Mesenteric fat pad (tissue), 1 donor: ENCODE measurements at places on chromosomes 3 and 15. TPM values are rescaled to one million over a fixed set of nuclear protein-coding genes. Genes with fewer than 3 reads are reported as not detected.

The KNG1 gene
- not detected for total RNA-seq

The CBLB gene
- 97.9 TPM for total RNA-seq

The FAM107A gene
- 39.2 TPM for total RNA-seq

- DNase-seq = no peak
Observed at GRCh38 chr3:27591312-27592210, 107.4 kb upstream of the SLC4A7 start.

DNA sequence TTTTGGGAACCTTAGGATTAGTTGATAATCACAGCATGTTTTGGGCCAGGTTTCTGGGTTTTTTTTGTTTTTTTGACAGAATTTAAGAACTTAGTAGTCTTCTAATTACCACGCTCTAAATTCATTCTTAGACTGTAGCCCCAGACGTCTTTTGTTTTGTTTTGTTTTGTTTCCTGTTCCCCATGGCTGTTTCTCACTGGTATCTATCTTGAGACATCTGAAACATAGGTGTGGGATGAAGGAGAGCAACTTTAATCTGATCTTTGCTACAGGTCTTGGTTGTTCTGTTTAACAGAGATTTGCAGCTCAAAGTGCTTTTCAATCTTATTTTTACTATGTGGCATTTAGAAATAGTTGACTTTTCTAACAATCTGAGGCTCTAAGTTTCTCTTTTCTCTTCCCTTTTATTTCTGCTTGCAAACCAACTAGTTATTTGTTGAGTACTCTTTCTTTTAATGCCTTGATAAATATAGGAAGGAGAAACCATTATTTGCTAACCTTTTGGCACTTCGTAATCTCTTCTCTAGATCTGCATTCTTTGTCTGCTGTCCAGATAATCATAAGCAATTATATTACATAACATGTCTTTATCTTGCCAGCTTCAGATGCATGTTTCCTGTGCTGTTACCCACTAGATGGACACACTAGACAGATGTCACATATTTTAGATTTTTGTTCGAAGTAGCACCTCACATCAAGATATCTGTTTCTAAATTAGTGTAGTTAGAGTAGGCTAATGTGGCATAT lies 40.9 kb downstream of the FBXL2 start:
- DNase-seq = no peak

DNA sequence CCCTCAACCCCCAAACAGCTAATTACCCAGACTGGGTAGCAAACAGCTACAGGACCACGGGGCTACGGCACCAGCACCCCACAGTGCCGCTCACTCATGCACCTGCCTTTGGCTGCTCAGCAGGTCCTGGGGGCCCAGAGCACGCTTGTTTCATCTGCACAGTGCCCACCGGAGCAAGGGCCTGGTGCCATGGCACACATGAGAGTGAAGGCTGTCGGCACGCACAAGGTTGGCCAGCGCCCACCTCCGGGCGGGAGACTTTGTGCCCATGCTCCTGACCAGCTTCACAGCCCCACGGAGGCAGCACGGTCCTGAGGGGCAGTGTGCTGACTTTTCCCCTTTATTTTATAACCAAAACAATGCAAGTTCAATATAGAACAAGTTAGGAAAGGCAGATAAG lies 135.9 kb upstream of the NSMCE3 start:
- DNase-seq = no peak

GRCh38 chr3:143002083-143002712 lies 828 bp downstream of the U2SURP start:
- no peak for DNase-seq

- no peak for DNase-seq
Observed at GRCh38 chr15:47900751-47901150, 183.4 kb downstream of the SEMA6D start.

DNA sequence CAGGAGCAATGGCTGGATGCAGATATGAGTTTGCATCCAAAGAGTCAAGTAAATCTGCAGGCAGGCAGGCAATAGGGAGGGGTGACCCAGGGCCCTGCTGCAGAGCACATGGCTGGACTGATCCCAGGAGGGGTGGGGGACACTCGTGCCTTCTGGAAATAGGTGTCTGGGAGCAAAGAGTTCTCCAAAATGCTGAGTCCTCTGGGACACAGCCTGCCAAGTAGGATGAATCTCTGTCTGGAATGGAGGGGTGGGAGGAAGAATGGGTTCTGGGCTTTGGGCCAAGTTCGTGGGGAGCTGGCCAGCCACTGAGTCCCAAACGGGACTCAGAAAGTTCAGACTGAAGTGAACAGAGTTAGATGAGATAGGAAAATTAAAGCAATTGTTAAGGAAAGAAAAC lies 214.5 kb downstream of the MTHFS start:
- no peak for DNase-seq

GRCh38 chr3:114626751-114627150 lies 332.9 kb downstream of the TIGIT start:
- DNase-seq = no peak

- DNase-seq = no peak
Observed at GRCh38 chr3:2822611-2823010, 287.6 kb downstream of the IL5RA start.

- no peak for DNase-seq
Observed at GRCh38 chr3:193803288-193803687, 210.3 kb downstream of the OPA1 start.

- no peak for DNase-seq
Observed at GRCh38 chr15:65634356-65634755, 12.6 kb downstream of the SLC24A1 start.

- DNase-seq = no peak
Observed at GRCh38 chr3:196662711-196663571, 23.4 kb downstream of the NRROS start.

GRCh38 chr3:72580900-72581299 lies 267.3 kb downstream of the SHQ1 start:
- DNase-seq = no peak

- DNase-seq = no peak
Observed at GRCh38 chr15:32956006-32956405, 238.2 kb downstream of the GREM1 start.

- no peak for DNase-seq
Observed at GRCh38 chr15:38680775-38681174, 116.2 kb upstream of the RASGRP1 start.

DNA sequence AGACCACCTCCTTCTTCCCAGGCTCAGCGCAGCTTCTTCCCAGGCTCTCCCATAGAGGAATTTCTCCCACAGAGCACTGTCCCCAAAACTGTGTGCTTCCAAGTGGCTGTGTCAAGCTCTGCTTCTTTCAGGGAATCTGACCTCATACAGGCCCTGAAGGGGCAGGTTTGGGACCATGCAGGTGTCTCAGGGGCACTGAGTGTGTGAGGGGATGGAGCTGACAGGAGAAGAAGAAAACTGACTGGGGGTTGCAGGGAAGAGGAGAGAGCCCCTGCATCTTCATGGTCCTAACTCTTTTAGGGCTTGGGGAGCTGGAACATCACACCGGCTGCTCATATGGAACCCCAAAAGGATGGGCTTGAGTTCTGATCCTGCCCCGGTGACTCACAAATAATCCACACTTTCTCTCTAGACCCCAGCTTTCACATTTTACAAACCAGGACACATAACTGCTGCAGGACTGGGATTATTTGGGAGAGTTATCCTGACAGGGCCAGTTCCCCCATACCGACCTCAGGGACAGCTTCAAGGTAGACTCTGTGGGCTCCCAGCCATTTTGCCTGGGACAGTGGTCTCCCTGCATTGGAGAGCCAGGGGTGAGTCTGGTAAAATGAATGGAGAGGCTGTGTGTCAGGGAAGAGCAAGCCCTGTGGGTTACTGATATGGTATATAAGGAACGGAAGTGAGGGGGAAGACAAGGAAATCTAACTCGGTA lies 316.1 kb downstream of the TLE3 start:
- DNase-seq = no peak

- DNase-seq = no peak
Observed at GRCh38 chr3:75342425-75342824, 321.7 kb upstream of the FRG2C start.
